Stimulated activated CD4-positive, alpha-beta T cell treated with anti-CD3 and anti-CD28 coated beads, TNF-alpha, amount 100 ng/mL, for 4 hours (primary cell): ENCODE measurements at places on chromosomes 4 and X.

- no peak for DNase-seq
These were observed 91.9 kb upstream of the PPP1R2C start for GRCh38 chrX:42869659-42870476.

DNA sequence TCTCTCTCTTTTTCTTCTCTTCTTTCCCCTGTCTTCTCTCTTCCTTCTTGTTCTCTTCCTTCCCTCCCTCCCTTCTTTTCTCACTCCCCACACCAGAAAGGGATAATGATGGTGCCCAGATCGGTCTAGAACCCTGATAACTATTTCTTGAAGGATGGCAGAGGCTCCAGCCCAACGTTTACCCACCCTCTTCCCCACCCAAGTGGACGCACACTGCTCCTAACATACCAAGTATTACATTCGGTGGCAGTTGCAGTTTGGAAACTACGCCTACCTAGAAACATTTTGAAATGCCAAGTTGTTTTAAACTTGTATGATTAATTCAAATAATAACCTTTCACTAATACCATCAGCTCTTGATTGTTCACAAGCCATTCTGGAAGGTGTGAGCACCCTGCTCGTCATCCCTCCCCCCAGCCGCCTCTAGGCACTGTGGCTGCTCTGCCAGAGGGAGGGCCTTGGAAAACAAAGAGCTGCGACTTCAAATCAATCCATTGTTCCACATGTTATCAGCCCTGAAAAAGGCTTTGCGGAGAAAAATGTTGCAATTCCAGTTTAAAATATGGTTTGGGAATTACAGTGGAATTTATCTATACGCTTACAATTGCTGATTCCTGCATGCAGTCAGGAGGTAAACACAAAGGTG, 1017.5 kb upstream of the TENM3 start:
- DNase-seq: no peak

DNA sequence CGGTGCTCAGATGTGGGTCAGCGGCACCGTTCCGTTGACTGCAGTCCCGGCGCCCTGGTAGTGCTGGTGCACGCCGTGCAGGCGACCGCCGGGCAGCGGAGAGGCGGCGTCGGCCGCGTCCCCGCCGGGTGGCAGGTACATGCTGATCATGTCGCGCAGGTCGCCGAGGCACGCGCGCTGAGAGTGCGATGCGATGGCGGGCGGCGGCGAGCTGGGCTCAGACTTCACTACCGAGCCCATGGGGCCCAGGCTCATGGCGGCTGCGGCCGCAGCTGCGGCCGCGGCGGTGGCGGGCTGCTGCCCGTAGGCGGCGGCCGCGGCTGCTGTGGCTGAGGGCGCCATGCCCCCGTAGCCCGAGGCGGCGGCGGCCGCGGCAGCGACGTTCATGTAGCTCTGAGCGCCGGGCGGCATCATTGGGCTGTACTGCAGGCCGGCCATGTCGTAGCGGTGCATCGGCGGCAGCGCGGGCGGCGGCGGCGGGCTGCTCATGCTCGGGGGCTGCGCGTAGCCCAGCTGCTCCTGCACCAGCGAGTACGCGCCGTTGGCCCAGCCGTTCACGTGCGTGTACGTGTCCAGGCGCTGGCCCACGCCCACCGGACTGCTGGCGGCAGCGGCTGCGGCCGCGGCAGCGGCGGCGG, 1.0 kb downstream of the SOX3 start:
- DNase-seq: no peak

- DNase-seq: no peak
These were observed 63.2 kb downstream of the HHIP start for GRCh38 chr4:144709159-144709558.

GRCh38 chr4:10160281-10160856, 43.8 kb upstream of the WDR1 start:
- no peak for DNase-seq

GRCh38 chr4:8920289-8920965, 48.8 kb upstream of the HMX1 start:
- no peak for DNase-seq

DNA sequence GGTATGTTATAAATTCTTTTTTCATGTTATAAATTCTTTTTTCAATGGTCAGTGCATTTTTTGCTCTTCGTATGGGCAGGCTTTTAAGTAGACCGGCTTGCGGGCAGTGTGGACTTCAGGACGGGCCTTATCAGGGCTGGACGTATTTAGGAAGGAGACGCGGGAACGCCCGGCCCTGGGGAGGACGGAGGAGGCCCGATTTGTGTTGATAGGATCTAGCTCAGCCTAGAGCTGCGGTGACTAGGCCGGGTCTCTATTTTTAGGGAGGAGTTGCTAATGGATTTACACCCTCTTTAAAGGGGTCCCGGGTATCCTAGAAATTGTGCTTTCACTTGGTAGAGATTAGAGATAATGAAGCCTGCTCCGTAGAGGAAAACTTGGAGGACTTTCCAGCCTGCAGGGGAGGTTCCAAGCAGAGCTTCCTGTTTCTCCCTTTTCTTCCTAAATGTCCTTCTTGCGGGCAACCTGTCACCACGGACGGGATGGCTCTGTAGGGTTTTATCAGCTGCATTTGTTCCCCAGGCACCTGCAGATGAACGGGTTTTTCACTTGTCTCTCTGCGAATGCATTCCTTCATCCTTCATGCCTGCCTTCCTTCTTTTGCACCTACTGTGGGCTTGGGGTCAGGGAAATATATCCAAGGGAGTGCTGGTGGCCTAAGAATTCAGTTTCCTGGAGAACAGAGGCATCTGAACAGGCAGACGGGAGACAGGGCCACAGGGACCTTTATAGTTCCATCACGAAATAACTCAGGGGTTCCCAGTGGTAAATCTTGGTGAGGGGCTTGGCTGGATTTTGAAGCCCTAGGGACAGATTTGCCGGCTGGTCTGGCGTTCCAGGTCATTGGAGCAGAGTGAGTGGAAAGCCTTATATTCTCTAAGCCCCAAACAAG, 1.4 kb downstream of the CD99 start:
- no peak for DNase-seq

DNA sequence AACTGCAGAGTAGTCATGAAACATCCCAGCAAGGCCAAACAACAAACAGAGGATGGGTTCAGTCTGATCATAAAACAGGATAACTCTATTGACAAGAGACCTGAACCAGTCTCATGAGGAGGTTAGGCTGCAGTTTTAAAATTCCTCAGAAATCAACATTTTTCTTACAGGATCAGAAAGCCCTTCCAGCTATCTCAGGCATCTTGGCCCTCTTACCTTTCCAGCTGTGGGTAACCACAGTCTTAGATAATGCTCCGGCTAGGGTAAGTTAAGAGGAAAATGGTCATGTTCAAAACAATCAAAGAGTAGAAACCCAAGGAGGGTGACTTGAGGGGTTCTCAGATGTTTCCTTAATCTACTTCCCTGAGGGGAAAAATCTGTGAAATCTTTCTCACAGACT, 5.1 kb downstream of the CTSO start:
- DNase-seq: no peak

GRCh38 chrX:6981718-6982406, 165.7 kb upstream of the STS start:
- no peak for DNase-seq

- DNase-seq: no peak
These were observed 414.8 kb downstream of the OPHN1 start for GRCh38 chrX:68018248-68019203.

- no peak for DNase-seq
These were observed 87.5 kb upstream of the UXT start for GRCh38 chrX:47746446-47746845.

- no peak for DNase-seq
These were observed 10.1 kb upstream of the SH3TC1 start for GRCh38 chr4:8188743-8189550.

GRCh38 chrX:50613846-50614245, 143.2 kb upstream of the DGKK start:
- DNase-seq: no peak

DNA sequence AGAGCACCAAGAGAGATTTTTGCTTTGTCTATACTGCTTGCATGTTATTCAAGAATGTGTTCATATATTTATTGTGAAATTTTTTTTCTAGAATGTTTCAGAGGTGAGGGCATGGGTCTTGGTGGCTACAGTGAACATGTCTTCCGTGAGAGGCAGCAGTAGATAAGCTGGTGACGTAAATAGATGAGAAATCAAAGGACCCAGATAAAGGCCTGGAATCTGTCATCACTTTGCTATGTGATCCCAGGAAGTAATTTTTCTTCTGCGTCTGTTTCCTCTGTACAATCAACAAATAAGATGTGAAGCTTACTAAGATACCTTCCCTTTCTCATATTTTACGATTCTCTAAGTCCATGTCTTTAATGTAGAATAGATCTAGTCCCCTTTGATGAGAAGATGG, 129.1 kb downstream of the COL4A6 start:
- DNase-seq: no peak

DNA sequence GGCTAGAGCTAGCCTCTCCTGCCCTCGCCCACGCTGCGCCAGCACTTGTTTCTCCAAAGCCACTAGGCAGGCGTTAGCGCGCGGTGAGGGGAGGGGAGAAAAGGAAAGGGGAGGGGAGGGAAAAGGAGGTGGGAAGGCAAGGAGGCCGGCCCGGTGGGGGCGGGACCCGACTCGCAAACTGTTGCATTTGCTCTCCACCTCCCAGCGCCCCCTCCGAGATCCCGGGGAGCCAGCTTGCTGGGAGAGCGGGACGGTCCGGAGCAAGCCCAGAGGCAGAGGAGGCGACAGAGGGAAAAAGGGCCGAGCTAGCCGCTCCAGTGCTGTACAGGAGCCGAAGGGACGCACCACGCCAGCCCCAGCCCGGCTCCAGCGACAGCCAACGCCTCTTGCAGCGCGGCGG, at the start of gene AR:
Gene AR, plus strand, starts transcription at position 204 of the 400 bp plus-strand sequence. CDS start 1,126 bp downstream, outside the sequence.
- no peak for DNase-seq

DNA sequence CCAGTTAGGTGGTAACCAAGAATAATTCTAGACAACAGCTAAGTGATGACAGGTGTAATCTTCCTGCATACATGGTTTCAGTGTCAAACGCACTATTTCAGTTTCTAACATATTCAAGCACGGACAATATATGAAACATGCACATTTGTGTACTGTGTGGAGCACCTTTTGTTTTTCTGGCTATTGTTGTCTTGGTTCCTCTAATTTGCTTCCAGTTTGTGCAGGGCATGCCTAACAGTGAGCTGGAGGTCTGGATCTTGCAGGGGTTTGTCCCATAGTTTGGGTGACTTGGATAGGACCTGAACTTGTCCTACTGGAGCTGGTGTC, 70.5 kb upstream of the TBC1D9 start:
- DNase-seq: no peak

DNA sequence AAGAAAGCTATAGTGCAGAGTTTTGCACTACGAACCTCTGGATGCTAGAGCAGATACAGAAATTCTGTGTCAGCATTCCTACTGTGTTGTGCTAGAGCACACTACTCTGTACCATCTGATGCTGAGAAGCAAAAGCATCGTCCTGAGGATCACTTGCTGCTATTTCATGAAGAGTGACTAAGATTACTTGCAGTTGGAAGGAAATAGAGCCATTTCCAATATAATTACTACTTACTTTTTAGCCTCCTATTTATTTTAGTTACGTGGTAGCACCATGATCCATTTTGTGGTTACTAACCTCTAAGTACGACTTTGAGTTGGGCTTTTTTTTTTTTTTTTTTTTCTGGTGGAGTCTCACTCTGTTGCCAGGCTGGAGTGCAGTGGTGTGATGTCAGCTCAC, 226.7 kb downstream of the PALLD start:
- DNase-seq: no peak

GRCh38 chr4:125794989-125795388, 480.2 kb downstream of the FAT4 start:
- no peak for DNase-seq

- DNase-seq: no peak
These were observed 18.0 kb downstream of the FAM184B start for GRCh38 chr4:17763416-17763815.
